Neuronal stem cell (in vitro differentiated cells): ENCODE measurements at places on chromosomes 7 and 10.

GRCh38 chr7:44193011-44193802 lies 4.0 kb upstream of the GCK start:
- no peak for DNase-seq

DNA sequence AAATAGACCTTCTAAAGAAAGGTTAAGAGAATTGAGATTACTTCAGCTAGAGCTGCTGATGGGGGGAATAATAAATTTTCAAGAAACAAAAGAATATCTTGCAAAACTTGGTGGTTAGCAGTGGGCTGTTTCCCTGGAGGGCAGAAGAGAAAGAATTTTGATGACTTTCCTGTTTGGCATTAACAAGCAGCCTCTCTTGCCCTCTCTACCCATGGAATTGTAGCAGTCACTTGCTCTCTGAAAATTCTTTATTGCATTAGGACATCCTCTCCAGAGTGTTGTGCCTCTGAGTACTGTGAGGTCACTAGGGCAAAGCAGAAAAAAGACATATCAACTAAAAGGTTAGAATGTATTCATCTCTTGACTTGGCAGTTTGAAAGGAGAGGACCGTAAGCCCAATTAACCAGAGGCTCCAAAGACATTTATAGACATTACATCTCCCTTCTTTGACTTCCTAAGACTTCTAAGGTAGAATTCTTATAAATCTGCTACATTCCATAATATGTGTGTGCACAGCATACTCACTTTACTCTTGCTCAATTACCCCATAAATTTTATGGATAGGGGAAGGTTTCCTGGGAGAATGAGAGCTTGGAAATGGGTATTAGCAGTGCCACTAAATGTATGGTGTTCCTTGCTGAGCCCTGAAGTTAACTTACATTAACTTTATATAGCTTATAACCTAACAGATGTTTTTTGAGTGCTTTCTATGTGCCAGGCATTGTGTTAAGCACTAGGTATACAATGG lies 215.3 kb downstream of the KIF20B start:
- DNase-seq = no peak

GRCh38 chr10:122656308-122656705 lies 43.3 kb downstream of the C10orf120 start:
- DNase-seq = no peak

- DNase-seq = peak; percentile 32
These were observed at the start of gene GPER1 for GRCh38 chr7:1087952-1088920. Gene GPER1, plus strand, starts transcription at chr7:1088113. Its CDS starts 3,616 bp downstream, at chr7:1091729.

DNA sequence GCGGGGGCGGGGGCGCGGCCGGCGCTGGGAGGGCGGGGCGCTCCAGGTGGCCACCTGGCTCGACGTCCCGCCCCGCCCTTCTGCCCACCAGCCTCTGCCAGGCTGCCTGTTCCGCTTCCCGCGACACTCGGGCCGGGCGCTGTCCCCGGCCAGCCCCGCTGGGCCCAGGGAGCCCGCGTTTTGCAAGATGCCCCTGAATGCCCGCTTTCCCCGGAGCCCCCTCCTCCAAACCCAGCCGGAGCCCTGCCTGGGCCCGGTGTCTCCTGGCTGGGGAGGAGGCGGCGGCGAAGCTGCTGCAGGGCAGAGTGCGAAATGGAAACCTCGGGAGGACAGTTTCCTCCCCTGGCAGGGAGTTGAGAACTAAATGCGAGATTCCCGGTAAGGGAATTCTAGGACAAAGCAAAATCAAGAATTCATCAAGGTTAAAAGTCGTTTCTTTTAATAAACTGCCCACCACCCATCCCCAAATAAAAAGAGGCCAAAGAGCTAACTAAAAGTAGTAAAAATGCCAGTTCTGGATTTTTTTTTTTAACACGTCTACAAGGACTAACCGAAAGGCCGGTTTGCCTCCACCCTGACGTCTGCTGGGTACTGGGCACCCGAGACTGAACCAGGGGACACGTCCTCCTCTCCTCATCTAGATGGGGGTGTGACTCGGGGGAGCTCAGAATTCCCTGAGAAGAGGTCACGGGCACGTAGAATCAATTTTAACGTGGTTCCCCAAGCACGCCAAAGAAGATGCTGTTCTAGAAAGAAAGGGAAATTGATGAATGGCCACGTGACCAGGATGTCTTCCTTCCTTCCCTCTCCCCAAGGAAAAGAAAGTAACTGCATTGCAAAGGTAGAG lies 200.4 kb upstream of the NFE2L3 start:
- DNase-seq = peak; percentile 56

DNA sequence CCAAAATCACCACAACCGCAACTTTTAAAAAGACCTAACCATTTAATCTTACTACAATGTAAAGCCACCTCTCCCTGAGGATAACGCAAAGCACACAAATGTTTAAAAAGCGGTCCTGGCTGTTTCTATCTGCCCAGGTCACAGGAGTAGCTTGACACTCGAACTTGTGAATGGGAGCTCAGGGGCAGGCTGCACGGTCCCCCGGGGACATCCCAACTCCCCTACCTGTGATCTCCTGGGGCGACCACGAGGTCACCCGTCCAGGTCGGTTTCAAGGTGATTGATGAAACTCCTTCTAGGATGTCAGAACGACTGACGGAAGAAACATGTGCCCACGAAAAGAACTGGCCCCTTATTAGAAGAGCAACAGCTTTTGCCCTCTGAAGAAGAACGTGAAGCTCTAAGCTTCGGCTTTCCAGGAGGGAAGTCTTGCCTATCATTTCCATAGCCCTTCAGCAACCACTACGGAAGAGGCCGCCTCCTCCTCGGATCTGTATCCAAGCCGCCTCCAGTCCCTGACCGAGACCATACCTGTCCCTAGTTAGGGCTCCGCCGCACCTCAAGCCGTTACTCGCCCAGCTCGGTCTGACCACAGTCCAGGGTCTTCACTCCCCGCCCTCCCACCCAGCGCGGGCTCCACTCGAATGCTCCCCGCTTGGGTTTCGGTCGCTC lies 459 bp downstream of the CYCS start:
- DNase-seq = peak; percentile 9

- DNase-seq = peak; percentile 57
These were observed 10.7 kb upstream of the SPAG6 start for GRCh38 chr10:22334414-22335172.

- no peak for DNase-seq
These were observed 196.8 kb downstream of the PPP1R3A start for GRCh38 chr7:113722006-113722405.

DNA sequence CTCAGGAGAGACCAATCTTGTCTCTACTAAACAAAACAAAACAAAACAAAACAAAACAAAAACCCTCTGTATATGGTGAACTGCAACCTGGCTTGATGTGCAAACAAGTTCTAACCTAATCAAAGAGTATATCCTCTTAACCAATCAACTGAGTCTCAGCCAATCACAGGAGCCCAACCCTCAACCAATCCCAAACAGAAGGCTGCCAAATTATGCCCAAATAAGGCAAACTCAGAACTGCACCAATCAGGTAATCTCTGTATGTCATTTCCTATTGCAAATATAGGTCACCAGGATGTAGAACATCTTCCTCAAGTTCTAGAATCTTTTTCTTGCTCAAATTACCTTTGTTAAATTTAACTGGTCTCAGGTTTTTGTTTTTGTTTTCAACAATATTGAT lies 5.2 kb downstream of the FAM133B start:
- DNase-seq = no peak

- DNase-seq = peak; percentile 51
These were observed 269.3 kb downstream of the BICC1 start for GRCh38 chr10:58781873-58782488.

- DNase-seq = no peak
These were observed 127.0 kb upstream of the FZD1 start for GRCh38 chr7:91137153-91137787.

DNA sequence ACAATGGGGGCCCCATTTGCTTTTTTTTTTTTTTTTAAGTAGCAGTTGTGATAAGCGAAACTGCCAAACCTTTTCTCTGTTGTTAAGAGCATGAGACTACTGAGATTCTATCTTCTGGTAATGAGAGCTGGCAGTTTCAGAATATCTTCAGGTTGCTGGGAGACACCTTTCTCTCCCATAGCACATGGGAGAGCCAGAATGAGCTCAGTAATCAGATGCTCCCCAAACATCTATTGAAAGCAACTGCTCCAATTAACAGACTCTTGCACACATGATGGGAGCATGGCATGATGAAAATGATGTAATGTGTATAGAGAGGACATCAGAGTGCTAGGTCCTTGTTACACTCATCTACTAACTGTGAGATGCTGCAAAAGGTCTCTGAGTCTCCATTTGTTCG lies 18.8 kb downstream of the MYO3A start:
- DNase-seq = no peak

DNA sequence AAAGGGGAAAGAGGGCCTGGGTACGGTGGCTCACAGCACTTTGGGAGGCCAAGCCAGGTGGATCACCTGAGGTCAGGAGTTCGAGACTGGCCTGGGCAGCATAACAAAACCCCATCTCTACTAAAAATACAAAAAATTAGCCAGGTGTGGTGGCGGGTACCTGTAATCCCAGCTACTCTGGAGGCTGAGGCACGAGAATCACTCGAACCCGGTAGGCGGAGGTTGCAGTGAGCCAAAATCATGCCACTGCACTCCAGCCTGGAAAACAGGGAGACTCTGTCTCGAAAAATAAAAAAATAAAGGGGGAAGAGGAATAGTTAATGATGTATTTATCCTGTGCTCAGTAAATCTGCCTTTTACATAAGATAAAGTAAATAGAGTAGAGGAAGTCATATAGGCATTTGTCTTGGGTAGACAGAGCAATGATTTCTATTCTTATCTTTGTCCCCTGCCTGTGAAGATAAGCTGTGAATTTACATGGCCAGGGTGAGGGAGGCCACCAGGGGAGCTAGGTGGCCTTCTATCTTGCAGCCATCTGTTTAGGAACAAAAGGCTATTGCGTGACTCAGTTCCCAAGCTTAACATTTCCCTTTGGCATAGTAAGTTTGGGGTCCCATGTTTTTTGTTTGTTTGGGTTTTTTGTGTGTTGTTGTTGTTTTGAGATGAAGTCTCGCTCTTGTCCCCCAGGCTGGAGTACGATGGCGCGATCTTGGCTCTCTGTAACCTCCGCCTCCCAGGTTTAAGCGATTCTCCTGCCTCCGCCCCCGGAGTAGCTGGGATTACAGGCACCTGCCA lies 73.2 kb upstream of the GTF2I start:
- DNase-seq = no peak

DNA sequence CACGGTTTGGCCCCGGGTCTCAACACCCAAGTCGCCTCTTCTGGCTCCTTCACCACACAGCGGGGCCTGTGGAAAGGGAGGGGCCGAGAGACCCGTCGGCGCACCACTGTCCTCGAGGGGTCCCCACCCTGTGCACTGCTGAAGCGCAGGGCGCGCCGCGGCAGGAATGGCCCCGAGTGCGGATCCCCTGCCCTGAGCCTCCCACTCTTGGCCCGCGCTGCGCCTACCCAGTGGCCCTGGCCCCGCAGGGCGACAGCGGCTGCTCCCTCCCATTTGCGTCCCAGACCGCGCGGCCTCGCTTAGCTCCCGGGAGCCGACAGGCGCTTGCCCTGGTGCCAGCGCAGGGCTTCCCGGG lies 2.1 kb upstream of the SFMBT2 start:
- no peak for DNase-seq

DNA sequence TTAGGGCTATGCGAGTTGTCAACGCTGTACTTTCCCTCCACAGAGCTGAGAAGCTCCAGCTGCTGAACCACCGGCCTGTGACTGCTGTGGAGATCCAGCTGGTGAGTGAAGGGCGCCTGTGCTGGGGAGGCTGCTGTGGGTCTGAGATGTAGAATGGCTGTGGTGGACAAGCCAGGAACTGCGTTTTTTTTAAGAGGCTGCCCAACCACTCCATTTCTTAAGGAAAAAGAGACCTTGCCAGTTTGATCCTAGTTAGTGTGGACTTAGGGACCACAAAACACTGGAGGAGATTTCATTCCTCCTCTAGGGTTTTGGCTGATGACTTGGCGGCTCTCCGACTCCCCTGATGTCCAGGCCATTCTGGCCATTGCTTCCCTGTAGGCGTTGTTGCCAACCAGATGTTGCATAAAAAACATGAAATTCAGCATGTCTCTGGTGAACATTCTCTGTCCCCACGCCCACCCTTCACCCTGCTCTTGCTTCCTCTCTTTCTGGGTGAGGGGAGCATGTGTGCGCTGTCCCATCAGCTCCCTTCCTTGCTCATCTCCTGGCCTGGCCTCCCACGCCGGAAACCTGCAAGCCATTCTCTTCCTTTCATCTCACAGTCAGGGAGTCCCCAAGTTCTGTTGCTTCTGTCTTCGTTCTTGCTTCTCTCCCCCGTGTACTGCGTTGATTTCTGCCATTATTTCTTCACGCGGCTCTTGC lies 30.9 kb downstream of the CRCP start:
- DNase-seq = no peak

DNA sequence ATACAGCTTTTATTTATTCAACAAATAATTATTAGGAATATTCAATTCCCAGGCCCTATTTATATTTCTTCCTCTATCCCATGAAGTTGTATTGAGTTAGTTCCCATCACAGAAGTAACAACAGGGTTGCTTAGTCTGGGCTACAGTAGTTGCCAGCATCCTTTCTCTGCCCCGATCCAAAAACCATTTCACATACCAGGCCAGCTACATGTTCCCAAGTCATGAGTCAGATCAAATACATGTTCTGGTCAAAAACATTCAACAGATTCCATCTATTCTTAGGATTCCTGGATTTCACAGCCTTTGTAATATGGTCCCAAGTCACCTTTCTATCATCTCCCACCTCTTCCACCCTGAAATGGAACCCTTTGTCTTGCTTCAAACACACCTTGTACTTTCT lies 91.6 kb downstream of the RAB11FIP2 start:
- DNase-seq = no peak
